Mucosa of descending colon (tissue), 3 donors: ENCODE measurements at places on chromosomes 7 and 10. TPM values are rescaled to one million over a fixed set of nuclear protein-coding genes. Genes with fewer than 3 reads are reported as not detected.

GRCh38 chr7:50088463-50089129 is 4.5 kb downstream of the ZPBP start:
- DNase-seq: no peak

DNA sequence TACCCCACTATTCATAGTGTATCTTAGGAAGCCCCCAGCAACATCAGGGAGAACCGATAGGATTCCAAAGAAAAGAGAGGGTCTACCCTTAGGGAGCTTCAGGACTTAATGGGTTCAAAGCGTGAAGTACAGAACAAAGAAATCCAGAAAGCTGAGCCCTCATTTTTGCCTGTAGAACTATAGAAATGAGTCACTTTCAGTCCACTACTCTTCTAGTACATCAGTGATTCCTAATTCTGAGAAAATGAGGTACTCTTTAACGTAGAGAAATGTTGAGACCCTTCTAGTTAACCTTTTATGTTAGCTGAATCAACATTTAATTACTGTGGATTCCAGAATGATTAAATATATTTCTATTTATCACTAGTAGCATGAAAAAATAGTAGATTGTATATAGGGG is 1.8 kb downstream of the TDRD1 start:
- no peak for DNase-seq

GRCh38 chr10:218798-219197 is 83.5 kb downstream of the ZMYND11 start:
- DNase-seq: no peak

GRCh38 chr7:136266457-136266856 is 289.3 kb upstream of the MTPN start:
- DNase-seq: no peak

GRCh38 chr7:124603066-124603465 is 162.5 kb downstream of the GPR37 start:
- no peak for DNase-seq

- no peak for DNase-seq
These were observed 27.4 kb upstream of the MET start for GRCh38 chr7:116644628-116645027.

DNA sequence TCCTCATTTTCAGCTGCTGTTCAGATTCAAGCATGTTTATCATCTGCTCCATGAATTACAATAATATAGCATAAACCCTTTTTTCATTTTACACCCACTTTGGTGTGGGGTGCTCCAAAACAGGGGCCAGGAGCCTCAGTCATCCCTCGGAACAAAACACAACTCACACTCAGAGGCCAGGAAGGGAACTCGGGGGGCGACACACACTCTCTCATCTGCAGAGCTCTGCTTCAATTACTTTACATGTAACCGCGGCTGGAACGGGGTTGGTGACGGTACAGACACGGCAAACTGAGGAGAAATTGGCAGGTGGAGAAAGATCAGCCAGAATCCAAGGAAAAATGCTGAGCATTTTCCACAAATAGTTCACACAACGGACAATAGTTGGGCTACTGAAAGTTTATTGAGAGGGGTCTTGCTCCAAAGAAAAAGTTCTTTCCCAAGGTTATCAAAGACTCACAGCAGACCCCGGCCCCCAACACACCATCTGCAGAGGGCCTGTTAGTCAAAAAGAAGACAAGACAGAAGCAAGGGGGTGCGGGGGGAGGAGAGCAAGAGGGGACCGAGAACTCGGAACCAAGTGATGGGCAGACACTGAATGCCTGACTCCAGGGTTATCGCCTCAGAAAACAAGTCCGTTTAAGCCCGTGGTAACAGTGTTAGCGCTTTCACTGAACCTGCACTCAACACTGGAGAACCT is 20.5 kb downstream of the DIP2C start:
- DNase-seq: no peak

DNA sequence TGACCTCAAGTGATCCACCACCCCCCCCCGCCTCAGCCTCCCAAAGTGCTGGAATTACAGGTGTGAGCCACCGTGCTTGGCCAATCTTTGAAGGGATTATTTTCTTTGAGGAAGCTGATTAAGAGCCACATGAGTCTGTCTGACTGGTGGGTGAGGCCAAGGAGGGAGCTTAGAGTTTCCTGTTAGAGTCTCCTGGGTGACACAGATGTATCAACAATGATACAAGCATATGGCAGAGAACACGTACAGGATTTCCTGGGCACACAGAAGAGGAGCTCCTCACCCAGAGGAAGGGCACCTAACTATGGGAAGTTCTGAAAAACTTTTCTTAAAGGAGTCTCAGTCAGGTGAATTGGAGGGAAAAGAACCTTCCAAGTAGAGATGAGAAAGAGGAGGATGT is 69.4 kb downstream of the GOLGA7B start:
- DNase-seq: no peak

DNA sequence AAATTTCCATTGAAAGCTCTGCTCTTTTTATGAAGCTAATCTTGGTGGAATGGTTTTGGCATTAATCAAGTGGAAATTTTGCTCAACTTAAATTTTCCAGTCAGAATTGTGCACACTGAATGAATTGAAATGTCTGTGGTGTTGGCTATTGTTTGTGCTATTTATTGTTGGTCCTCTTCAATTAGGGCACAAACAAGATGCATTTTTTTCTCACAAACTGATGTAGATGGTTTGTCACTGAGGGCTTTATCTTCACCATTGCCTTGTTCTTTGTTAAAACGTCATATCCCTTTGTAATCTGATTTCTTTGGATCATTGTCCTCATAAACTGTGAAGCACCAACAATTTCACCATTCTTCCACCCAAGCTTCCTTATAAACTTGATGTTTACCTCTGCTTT is 152.1 kb upstream of the RHOBTB1 start:
- DNase-seq: no peak

- DNase-seq: no peak
These were observed 11.2 kb downstream of the GATA3 start for GRCh38 chr10:8065651-8066050.

GRCh38 chr7:37312608-37313007 is 136.1 kb downstream of the ELMO1 start:
- no peak for DNase-seq

DNA sequence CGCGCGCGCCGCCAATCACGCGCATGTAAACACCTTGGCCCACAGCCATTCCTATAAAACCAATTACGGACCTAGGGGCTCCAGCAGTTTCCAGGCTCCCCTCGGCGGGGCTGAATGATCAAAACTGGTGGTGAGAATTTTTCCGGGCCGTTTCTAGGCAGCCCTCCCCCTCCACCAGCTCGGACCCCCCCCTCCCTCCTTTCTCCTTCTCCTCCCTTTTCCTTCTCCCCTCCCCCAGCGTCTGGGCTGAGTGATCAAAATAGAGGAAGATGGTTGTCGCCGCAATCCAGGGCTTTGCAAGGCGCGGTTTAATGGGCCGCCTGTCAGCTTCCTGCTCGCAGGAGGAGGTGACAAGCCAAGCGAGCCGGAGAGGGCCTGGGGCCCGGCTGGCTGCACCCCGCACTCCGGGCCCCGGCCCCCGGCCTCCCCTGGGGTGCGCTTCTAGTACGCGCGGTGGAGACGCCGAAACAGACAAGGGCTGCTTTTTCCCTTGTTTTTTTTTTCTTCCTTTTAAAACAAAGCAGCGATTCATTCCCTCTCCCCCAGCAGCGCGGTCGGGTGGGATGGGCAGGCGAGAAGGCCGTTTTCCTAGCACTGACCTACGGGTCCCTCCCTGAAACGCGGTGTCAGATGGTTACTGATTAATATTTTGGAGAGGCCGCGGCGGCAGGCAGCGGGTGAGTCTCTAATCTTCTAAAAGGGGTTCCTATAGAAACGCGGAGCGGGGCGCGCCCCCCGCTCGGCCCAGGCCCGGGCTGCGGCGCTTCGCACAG is 528 bp upstream of the TNRC18 start:
- peak; percentile 98 for DNase-seq

DNA sequence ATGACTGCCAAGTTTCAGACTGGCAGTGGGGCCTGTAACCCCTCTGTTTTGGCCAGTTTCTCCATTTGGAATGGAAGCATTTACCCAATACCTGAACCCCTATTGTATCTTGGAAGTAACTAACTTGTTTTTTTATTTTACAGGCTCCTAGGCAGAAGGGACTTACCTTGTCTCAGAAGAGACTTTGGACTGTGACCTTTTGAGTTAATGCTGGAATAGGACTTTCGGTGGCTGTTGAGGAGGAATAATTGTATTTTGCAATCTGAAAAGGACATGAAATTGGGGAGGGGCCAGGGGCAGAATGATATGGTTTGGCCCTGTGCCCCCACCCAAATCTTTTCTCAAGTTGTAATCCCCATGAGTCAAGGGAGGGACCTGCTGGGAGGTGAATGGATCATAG is 20.0 kb upstream of the MKLN1 start:
- no peak for DNase-seq

DNA sequence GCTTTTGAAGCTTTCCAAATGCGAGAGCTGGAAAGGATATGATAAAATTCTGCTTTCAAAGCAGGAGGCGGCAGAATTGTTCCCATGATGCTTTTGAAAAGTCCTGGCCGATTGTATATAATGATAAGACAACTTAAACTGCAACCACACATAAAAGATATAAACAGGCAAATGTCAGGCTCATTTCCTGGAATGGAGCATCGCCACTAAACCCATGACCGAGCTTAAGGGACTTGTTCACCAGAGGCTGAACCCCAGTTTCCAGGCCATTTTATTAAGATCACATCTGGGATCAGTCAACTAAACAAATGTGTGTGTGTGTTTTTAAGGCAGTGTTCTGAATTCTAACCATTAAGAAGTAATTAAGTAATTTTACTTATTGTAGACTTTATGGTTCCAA is 131.6 kb downstream of the ITGA8 start:
- DNase-seq: no peak

GRCh38 chr7:12921751-12922345 is 234.4 kb downstream of the ARL4A start:
- DNase-seq: peak; percentile 71

DNA sequence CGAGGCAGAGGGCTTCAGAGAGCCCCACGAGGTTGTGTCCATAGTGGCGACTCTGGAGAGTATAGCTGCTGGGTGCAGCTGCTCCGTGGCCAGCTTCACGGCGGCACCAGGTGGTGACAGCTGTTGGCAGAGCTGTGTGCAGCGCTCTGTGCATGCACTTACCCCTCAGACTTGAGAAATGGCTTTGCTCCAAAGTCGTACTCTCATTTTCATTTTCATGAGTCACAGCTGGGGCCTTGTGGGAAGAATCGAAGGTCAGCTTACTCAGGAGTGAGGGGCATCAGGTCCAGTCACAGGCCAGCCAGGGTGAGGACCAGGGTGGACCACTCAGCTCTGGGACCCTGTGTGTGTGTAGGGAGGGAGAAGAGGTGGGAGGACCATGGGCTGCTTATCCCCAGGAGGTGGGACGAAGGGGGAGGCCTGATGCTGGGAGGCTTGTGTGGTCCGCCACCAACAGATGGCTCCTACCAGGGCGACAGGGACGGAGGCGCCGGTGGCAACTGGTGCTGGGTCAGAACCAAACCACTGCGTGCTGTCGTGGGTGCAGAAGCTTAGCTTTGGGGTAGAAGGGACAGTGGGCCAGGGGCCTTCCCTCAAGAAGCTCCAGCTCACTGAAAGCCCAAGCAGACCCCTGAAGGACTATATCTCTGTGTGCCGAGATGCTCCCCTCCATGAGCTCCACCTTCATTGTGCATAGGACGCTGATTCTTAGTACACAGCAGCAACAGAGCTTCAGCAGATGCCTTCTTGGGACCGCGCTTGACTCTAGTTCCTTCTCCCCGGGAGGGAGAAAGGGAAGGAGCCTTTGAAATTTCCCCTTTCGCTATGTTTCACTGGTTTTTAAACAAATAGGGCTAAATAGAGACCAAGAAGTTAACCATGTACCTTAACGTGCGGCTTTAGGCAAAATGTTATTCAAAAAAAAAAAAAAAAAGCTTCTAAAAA is 225.0 kb downstream of the CELF2 start:
- peak; percentile 68 for DNase-seq

- no peak for DNase-seq
These were observed 29.4 kb downstream of the HIPK2 start for GRCh38 chr7:139748373-139748765.

GRCh38 chr10:82319074-82319473 is 444.1 kb downstream of the NRG3 start:
- no peak for DNase-seq

- no peak for DNase-seq
These were observed 116.5 kb downstream of the MARCHF5 start for GRCh38 chr10:92407305-92408016.

- DNase-seq: no peak
These were observed 92.5 kb downstream of the TRIL start for GRCh38 chr7:28865601-28866144.

DNA sequence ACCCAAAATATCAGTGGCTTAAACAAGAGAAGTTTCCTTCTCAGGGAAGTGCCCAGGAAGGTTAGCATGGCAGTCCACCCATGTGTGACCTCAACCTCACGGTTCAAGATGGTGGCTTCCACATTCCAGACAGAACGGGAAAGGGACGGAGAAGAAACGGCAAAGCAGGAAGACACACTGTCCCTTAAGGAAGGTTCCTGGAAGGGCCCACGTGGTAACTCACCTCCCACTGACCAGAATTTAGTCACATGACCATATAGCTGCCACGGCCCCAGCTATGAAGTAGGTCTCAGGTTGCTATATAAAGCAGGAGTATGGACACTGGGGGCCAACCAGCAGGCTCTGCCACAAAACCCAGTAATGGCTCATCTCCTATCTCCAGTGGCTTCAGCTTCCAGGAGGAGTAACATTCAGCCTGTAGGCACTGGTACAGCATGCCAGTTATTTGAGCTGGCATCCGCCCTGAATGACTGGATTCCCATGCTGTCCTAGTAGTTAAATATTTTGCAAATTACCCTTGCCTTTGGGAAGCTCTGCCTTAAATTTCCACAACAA is 278.5 kb upstream of the KLF14 start:
- DNase-seq: no peak

DNA sequence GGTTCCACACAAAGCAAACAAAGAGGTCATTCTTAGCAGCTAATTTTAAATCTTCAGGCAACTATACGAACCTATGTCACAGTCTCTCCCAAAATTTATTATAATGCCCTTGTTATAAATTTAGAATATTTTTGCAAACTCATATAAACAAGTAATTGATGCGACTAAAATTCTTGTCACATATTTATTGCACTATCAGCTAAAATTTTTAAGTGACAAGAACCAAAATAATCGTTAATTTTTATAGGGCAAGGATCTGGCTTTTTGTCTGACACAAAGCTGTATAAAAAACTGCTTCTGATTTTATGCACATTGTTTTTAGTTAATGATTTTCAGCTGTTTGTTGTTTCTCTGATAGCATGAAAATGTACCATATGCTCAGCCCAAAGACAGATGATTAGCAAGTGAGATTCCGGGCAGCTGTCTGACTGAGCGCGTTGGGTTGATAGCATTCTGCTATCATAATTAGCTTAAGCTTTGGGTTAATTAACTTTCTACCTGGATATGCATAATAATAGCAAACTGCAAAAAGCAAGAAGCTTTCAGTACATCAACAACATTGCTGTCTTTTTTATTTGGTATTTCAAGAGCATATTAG is 136.0 kb downstream of the MGMT start:
- DNase-seq: no peak

SFRP4 gene
- total RNA-seq: 0.19 TPM

DLG5 gene
- 28.9 TPM for total RNA-seq

SFRP5 gene
- 0.41 TPM for total RNA-seq

NUTM2D gene
- 7.2 TPM for total RNA-seq

PNLIPRP1 gene
- 0.75 TPM for total RNA-seq

RHEB gene
- total RNA-seq: 40.3 TPM

TMEM196 gene
- not detected for total RNA-seq

FASTK gene
- total RNA-seq: 78.6 TPM

GDI2 gene
- 185 TPM for total RNA-seq

PAOX gene
- total RNA-seq: 8.3 TPM

HOXA4 gene
- 5.9 TPM for total RNA-seq

NPSR1 gene
- total RNA-seq: not detected

INPP5A gene
- total RNA-seq: 31.7 TPM
